ENCODE measurements at places on chromosomes 1 and 21.
A peak's percentile ranks its signal among the peaks of the same experiment; 100 is the strongest.

- DNase-seq: peak; percentile 77
These were observed at the start of gene MMP23B for GRCh38 chr1:1631782-1632420. TSS of gene MMP23B (plus strand) at chr1:1632173. CDS start at chr1:1632219, 46 bp downstream.

DNA sequence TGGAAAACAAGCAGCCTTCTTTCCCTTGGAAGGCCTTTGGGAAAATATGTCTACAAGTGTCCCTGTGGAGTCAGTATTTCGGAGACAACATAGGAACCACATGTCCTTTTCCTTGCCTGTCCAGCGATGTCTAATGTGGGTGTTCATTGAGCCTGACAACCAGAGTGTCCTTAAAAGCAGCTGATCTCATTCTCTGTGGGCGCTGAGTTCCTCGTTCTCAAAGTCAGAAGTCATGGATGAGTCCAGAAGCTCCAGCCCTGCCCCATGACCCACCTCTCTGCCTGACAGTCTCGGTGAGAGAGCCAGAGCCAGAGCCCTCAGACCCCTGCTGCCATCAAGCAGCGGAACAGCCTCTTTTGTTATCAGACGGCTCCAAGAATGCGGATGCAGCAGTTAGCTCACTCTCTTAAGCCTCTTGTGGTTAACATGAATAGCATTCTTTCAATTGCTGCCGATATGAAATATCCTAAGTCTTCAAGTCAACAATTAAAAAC lies 329.2 kb downstream of the TGFB2 start:
- no peak for DNase-seq

DNA sequence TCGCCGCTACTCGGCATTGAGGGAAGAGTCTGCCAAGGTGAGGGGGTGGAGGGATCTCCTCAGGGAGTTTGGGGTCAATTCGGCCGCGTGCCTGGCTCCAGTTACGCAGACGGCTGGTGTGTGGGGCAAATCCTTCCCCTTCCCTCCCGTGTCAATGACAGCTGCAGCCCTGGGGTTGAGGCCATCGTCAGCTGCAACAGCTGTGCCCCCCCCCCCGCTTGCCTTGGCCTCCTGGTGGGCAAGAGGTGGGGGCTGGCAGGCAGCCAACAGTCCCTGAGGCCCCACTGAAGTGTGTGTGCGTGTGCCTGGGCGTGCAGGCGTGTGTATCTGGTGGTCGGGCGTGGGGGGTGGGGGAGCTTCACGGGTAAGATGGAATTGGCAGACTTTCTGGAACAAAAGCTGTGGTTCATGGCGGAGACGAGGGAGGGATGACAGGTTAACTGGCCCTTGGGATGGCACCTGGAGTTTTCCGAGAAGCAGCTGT lies 25.6 kb downstream of the PPFIA4 start:
- DNase-seq: peak; percentile 82

GRCh38 chr1:25704267-25704691 lies 87.7 kb downstream of the MAN1C1 start:
- no peak for DNase-seq

GRCh38 chr1:51915951-51916350 lies 37.4 kb upstream of the NRDC start:
- DNase-seq: no peak

GRCh38 chr1:204455063-204455830 lies 39.4 kb downstream of the PIK3C2B start:
- no peak for DNase-seq

GRCh38 chr1:17052038-17052437 lies 1.8 kb downstream of the SDHB start:
- DNase-seq: no peak

DNA sequence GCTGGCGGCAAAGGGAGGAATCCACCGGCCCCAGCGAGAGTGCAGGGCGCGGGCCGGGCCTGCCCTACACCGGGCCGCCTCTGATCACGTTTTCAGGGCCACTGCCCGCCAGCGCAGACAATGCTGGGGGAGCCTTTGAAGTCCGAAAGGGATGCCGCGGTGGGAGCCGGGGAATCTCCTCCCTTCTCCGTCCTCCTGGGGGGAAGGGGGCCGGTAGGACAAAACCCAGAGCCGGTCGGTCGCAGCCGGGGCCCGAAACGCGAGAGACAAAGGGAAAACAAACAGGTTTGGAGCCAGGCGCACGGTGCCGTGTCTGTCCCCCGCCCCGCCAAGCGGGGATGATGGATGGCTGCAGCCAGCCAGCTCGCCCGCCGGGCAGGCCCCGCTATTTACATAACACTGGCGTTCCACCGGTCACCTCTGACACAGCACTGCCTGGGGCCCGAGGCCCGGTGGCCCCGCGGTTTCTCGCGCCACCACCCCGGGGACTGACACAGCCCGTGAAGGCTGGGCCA lies 92.0 kb downstream of the CASZ1 start:
- no peak for DNase-seq

DNA sequence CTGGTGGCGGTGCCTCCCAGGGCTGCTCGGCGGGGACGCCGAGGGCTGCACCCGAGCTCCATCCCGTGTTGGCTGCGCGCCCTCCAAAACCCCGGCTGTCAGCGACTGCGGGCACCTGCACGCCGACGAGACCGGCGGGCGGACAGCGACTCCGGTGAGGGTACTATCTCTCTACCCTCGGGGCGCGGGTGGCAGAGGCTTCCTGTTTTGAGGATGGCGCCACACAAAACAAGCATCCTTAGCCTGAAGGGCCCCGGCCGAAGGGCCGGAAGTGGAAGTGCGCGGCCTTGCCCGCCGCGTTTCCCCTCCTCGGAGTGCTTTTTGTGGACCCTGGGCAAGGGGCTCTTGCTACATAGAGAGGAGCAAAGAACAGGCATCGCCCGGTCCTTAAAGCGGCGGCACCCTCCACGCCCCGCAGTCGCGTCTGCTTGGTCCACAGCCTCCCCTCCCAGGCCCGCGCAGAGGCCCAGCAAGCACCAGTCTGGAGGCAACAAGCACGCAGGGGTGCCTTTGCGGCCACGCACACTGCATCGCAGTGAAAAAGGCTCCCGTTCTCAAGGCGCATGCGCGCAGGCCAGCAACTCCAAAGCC lies 561 bp upstream of the COQ8A start:
- DNase-seq: no peak

GRCh38 chr1:236103646-236104218 lies 38.6 kb upstream of the GPR137B start:
- peak; percentile 74 for DNase-seq

GRCh38 chr1:15148941-15149340 lies 4.6 kb upstream of the TMEM51 start:
- no peak for DNase-seq

GRCh38 chr1:156859523-156860112 lies 701 bp upstream of the INSRR start:
- no peak for DNase-seq

DNA sequence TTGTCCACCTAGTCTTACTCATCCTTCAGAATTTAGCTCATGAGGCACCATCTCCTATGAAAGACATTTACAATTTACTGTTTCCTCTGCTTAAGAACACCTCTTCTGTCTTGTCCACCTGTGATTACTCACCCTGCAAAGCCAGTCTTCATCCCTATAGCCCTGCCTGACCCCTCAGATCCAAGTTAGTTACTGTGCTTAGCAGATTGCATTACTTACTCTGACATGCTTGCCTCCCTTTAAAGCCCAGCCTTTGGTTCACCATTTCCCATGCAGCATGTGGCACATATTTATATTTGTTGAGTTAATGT lies 60.9 kb upstream of the VCAM1 start:
- no peak for DNase-seq

- DNase-seq: no peak
These were observed 751.3 kb upstream of the NEGR1 start for GRCh38 chr1:73033640-73034039.

- DNase-seq: no peak
These were observed 75.2 kb upstream of the ZC3H12A start for GRCh38 chr1:37399205-37399604.

- DNase-seq: no peak
These were observed 1069.4 kb upstream of the ADGRL2 start for GRCh38 chr1:80731241-80731894.

DNA sequence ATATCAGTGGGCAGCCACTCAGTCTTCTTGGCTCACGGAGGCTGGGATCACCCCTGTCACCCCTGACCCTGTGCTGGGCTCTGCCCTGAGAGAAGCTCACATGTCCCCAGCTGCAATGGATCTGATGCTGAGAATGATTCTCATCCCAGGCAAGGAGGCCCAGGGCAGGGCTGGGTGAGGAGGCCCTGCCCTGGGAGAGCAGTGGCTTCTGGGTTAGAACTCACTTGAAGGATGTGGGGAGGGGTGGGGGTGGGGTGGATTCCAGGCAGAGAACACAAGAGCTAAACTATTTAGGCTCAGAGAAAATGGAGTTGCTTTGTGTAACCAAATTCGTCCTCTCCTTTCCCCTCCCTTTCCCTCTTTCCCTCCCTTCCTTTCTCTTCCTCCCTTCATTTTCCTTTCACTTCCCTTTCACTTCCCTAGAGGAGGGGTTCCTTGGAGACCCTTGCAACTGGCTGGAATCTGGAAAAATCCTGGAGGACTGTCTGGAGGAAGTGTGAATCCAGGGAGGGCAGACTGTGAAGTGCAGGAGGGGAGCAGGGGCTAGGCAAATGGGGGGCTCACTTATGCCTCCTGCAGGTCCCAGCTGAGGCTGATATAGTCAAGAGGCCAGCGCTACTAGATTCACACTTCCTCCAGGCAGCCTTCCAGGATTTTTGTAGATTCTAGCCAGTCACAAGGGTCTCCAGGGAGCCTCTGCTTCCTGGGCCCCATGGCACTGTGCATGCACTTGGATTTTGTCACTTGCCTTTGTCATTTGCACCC lies 47.0 kb downstream of the IGSF21 start:
- no peak for DNase-seq

GRCh38 chr1:10497109-10497508 lies 22.4 kb downstream of the PEX14 start:
- DNase-seq: no peak

DNA sequence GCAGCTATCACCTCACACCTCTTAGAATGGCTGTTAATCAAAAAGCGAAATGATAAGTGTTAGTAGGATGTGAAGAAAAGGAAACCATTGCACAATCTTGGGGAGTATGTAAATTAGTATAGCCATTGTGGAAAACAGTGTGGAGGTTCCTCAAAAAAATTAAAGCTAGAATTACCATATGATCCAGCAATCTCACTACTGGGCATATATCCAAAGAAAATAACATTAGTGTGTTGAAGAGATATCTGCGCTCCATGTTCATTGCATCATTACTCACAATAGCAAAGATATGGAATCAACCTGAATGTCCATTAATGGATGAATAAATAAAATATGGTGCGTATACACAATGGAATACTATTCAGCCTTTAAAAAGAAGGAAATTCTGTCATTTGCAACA lies 68.9 kb downstream of the SNRPE start:
- no peak for DNase-seq

GRCh38 chr21:45542242-45542666 lies at the start of gene SLC19A1:
TSS of gene SLC19A1 (minus strand) at chr21:45542440. CDS start at chr21:45537959, 4,481 bp downstream.
- peak; percentile 83 for DNase-seq

DNA sequence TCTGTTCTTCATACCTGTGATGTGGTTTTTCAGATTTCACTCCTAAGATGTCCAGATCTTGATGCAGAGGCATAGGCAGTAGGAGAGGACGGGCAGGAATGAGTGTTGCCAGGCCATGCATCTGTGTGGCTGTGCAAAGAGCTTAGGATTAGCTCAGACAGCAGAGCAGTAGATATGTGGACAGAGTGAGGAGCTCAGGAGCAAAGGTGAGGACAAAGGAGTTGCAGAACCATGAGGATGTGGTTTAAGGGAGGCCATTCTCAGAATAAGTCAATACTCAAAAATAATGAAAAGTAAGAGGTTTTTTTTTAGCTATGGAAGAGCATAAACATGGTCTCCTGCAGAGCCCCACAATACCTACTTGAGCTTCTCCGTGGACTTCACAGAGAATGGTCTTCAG lies 158.3 kb downstream of the HHAT start:
- no peak for DNase-seq

DNA sequence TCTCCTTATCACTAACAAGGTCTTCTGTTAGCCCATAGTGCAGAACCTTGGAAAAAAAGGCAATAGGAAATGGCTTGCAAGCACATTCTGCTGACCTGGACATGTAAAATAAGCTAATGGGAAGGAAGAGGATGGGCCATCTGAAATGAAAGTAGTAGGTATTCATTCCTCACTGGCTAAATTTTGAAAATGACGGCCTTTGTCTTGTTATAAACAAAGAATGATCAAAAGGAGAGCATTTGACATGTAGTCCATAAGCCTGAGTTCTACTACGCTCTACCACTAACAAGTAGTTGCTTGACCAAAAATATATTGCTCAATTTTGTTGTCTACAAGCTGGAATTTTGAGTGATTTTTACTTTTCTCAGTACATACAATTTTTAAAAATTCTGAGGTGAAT lies 75.6 kb downstream of the TBX15 start:
- no peak for DNase-seq

DNA sequence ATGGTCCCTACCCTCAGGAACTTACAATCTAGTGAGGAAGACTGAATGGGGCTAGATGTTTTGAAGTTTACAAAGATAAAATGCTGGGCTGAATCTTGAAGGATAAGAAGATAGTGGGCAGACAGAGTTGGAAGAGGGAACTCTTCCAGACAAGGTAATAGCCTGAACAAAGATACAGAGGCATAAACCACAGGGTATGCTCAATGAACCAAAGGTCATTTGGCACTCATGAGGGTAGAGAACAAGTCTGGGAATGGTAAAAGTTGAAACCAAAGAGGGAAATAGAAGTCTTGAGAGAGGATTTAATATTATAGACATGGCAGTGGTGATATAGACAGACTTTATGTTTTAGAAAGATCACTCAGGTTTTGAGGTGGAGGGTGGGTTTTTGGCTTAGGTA lies 48.1 kb upstream of the ZSWIM5 start:
- no peak for DNase-seq
